ENCODE measurements at places on chromosomes 6 and 20. TPM values are rescaled to one million over a fixed set of nuclear protein-coding genes. Genes with fewer than 3 reads are reported as not detected.
A peak's percentile ranks its signal among the peaks of the same experiment; 100 is the strongest.

Gene FAM217A
- not detected for total RNA-seq

Gene RSPO3
- total RNA-seq, result 1.9 TPM

Gene GJA10
- not detected for total RNA-seq

Gene GFRA4
- 0.24 TPM for total RNA-seq

Gene GNRH2
- total RNA-seq, result 27.0 TPM

Gene SNPH
- total RNA-seq, result 3.9 TPM

Gene PHF20
- total RNA-seq, result 24.0 TPM

Gene ISM1
- total RNA-seq, result 1.7 TPM

Gene TNFRSF6B
- total RNA-seq, result 3.3 TPM

Gene KHDC1L
- not detected for total RNA-seq

Gene SYCP2L
- total RNA-seq, result 1.00 TPM

DNA sequence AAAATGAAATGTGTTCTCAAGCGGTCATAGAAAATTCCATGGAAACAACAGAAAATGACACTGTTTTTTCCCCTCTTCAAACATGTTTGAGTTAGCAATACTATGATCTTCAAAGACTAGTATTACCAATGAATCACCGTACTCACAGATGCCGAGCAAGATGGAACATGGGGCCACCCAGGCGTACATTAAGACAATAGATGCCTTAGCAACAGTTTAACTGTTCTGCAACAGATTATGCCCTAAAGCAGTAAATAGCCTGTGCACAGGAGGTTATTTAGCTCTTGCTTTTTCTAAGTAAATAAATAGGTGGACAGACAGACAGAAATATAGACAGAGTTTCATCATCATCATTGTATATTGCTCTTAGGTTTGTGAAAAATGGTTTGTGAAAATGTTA is 284.0 kb upstream of the DEFB112 start:
- DNase-seq, result no peak

DNA sequence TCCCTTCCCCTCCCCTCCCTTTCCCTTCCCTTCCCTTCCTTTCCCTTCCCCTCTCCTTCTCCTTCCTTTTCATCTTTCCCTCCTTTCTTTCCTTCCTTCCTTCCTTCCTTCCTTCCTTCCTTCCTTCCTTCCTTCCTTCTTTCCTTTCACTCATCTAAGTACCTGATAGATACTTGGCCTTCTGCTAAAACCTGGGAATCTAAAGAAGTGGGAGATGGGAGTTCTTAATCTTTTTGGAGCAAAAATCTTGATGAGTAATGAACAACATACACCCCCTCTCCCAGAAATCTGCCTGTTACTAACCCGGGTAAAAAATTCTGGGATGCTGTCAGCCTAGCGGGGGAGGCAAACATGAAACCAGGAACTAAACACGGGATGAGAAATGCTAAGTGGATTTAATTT is 100.7 kb downstream of the VEGFA start:
- no peak for DNase-seq

- no peak for DNase-seq
Observed at GRCh38 chr6:164663634-164664033, 645.8 kb downstream of the C6orf118 start.

DNA sequence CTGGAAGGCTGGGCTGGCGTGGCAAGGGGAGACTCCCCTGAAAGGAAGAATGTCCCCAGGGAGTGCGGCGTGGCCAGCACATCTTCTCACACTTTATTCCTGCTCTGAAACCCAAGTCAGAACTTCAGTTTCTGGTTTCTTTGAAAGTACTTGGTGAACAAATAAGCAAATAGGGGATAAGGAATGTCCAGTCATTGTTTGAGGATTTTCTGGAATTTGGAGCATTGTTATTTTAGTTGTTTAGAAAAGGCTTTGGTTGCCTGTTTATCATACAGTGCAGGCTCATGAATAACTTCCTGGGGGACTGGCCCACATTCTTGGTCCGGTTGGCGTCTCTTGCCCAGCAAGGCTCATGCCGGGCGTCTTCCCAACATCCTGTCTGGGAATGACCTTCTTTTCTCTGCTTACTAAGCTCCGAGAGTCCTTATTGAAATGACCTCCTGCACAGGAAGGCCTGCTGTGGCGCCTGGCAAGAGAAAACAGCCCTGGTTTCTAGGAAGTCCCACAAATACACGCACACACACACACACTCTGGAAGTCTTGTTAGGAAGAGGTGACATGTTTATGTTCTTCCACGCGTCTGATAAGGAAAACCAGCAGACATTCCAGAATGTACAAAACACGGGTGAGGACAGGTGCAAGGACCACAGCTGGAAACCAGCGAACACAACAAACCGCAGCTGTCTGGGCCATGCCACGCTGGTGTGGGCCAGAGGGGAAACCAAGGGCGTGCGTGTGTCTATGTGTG is 71.9 kb downstream of the TMEM170B start:
- no peak for DNase-seq

DNA sequence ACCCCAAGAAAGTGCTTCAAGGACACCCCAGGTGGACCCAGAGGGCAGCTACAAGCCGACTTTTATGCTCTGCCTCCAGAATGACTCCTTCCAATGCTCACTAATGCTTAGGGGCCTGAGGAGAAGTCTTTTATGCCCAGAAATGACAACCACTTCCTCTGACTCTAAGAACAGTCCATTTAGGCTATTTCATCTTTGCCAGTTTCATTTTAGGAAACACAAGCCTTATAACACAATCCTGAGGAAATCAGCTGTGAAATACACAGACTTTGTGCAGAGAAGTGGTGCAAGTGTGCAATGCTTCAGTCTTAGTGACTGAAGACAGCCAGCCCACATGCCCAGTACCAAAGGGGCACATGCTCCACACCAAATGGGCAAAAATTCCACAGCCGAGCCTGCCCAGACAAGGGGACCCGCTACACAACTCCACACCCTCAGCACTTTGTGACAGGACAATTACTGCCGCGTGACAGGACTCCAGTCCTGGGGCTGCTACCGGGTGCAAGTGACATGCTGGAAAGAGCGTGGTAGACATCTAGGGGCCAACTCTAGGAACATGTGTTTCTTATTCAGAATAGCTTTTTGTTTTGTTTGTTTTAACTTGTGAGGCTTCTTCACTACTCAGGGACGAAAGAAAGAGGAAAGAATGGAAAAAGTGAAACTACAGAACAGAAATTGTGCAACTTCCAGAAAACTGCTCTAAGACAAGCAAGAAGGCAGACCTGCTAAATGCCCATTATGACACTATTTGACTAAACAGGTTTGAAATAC is 28.2 kb upstream of the PLAGL1 start:
- DNase-seq, result peak; percentile 23

DNA sequence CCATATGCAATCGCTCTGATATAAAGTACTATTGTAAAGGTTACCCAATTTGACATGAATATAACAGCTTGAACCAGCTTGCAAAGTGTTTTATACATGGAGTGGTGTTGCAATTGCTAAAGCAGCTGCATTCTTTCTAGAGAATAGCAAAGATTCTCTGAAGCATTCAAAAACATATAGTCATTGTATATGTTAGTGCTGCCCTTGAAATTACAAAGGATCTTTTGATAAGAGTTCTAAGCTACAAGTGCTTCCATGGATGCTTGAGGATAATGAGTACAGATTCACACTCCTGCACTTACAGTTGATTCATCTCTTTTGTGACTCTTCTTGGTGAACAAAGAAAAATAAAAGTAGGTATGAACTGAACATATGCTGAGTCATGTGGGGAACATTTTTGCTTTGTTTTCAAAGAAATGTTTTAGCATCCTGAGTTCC is 175.7 kb downstream of the ALDH8A1 start:
- no peak for DNase-seq

GRCh38 chr20:51096582-51097267 is 73.8 kb upstream of the KCNG1 start:
- no peak for DNase-seq

- DNase-seq, result no peak
Observed at GRCh38 chr6:155968921-155969320, 513.3 kb upstream of the NOX3 start.

DNA sequence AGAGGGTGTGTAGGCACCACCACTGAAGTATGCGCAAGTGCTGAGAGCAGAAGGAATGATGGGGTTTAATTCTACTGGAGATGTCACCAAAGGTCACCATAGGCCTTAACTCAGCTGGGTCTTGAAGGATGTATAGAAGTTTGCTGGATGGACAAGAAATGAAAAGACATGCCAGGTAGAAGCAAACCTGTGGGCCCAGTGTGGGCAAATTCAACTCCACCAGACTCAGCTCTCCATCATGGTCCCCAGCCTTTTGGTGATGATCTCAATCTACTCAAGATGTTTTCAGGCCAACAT is 124.5 kb downstream of the SNX5 start:
- no peak for DNase-seq

DNA sequence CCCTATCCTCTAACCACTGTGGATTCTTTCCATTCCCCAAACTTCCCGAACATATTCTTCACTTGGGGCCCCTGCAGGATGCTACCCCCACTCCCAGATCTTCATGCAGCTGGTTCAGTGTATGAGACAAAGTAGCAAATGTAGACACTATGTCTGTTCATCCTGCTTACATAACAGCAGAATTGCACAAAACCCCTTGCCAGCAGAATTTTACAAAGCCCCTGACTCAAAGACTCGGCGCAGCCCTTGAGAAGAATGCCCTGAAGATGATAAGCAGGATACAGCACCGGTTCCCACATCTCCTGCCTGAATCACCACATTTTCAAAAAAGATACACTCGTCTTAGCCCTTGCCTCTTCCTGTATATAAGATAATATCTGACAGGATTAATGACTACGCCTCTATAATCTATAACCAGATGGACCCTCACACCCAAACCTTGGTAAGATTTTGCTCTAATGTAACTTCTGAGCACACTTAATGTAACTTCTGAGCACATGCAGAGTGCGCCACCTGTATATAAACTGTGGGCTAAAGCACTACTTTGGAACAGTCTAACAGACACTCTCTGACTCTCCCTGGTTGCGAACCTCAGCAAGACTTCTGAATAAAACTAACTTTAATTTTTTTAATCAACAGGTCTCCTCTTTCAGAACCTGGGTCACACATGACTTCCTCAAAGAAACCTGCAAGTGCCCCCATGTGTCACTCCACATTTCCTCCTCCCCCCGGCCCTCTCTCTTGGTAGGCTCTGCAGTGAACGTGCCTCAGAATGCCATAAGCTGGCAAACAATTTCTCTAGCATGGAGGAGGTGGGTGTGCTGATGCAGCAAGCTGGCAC is 28.7 kb downstream of the RALGAPA2 start:
- DNase-seq, result no peak

DNA sequence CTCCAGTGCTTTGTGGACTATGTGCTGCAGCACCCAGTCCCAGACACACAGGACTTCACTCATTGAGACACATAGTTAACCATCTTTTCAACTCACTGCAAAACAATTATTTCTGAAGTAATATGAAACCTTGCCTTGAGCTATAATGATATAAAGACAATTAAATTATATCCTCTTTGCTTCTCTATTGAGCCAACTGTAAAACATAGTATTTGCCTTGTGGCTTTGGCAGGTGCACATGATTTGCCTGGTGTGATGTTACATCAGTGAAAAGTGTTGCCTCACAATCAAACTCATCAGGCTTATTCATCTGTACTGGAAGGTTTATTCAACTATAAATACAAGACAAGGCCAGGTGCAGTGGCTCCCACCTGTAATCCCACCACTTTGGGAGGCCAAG is 80.6 kb downstream of the NCOA7 start:
- no peak for DNase-seq

GRCh38 chr6:7668936-7669335 is 57.0 kb upstream of the BMP6 start:
- DNase-seq, result no peak

GRCh38 chr6:53492860-53493634 is 51.9 kb downstream of the GCLC start:
- DNase-seq, result peak; percentile 63

DNA sequence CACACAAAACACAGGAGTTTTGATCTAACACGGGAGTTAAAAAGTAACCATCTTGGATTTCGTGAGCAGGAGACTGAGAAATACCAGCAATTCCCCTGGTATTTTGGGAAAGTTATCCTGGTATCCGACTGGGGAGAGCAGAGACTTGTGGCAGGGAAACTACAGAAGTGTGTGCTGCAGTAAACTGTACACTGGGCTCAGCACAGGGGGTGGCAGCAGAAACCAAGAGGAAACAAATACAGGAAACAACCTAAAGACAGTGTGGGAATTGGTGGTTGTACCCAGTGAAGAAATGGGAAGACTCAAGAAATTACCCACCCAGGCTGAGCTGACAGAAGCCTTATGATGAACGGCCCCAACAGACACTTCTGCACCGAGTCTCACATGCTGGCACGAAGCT is 109.8 kb downstream of the CHD6 start:
- DNase-seq, result no peak

GRCh38 chr20:33687370-33687915 is 1.3 kb upstream of the E2F1 start:
- DNase-seq, result peak; percentile 18

DNA sequence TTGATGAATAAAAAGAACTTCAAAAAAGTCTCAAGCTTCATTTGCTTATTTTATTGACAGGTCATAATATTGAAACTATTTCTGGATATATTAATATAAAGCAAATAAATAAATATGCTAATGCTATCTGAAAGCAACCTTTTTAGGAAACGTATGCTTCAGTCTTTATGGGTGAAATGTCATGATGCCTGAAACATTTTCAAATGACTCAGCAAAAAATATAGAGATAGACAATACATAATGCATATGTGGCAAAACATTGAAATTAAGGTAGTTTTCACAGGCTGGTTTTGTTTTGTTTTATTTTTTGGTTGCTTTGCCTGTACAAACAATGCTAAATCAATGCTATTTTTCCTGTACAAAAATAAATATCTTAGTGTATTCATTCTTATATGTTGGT is 194.4 kb upstream of the PLCB4 start:
- DNase-seq, result no peak

GRCh38 chr6:139117734-139118133 is 17.1 kb upstream of the HECA start:
- no peak for DNase-seq

DNA sequence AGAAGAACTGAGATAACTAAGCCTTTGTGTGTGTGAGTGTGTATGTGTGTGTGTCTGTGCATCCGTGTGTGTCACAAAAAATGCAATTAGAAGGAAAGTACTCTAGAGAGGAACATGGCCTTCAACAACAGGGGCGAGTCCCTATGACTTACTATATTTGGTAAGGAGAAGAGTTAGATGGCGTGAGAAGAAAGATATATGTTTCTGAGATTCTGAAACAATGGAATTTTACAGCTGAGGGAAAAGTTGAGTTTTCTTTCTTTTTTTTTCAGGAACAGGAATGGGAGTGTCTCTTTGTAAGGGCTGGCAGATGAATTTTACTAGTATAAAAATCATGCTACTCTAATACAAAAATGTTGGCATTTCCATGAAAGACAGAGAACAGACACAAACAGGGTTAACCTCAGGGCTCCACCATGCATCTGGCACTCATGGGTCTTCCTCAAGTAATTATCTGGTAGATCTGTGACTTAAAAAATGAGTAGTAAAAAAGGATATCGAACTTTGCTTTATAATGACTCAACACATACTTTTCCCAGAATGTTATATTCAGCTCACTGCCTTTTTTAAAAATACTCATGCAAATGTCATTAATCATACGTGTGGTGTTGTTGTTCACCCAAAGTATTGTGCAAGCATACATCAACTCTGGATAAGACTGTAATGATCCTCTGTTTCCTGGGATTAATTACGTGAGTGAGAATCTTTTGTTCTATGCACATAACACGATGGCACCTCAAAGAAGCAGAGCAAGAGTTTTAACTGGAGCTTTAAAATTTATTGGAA is 12.8 kb upstream of the SASH1 start:
- no peak for DNase-seq
